ENCODE measurements at places on chromosomes 6 and 20. TPM values are rescaled to one million over a fixed set of nuclear protein-coding genes. Genes with fewer than 3 reads are reported as not detected.

Gene RNF146
- 9.8 TPM for total RNA-seq

Gene CPXM1
- not detected for total RNA-seq

Gene PBOV1
- not detected for total RNA-seq

Gene LY6G6D
- not detected for total RNA-seq

Gene ZBTB2
- total RNA-seq: 11.3 TPM

Gene RWDD2A
- total RNA-seq: 1.6 TPM

Gene BPI
- total RNA-seq: not detected

Gene CLPSL2
- 1.4 TPM for total RNA-seq

Gene NFATC2
- 7.5 TPM for total RNA-seq

Gene HCK
- total RNA-seq: 0.08 TPM

Gene OR12D1
- not detected for total RNA-seq

Gene ERVFRD-1
- total RNA-seq: not detected

Gene HTR1E
- total RNA-seq: not detected

Gene BMP2
- 0.64 TPM for total RNA-seq

Gene PHACTR1
- total RNA-seq: not detected

Gene AURKA
- total RNA-seq: 102 TPM

Gene ZNF341
- 2.7 TPM for total RNA-seq

Gene KHDC1
- total RNA-seq: 3.5 TPM

Gene SIRPD
- not detected for total RNA-seq

Gene LPA
- not detected for total RNA-seq

Gene FOXP4
- 15.9 TPM for total RNA-seq

Gene ANGPT4
- total RNA-seq: 0.03 TPM

Gene PACRG
- total RNA-seq: not detected

Gene BHLHE23
- total RNA-seq: not detected

Gene GINS1
- total RNA-seq: 34.4 TPM

Gene SAMD3
- not detected for total RNA-seq

Gene IPCEF1
- total RNA-seq: not detected

Gene UBE2C
- 250 TPM for total RNA-seq

Gene IMPG1
- not detected for total RNA-seq

Gene CST2
- total RNA-seq: 0.53 TPM

Gene DEFB113
- not detected for total RNA-seq

Gene MACROD2
- total RNA-seq: 0.64 TPM

Gene EEF1A1
- 8,059 TPM for total RNA-seq

Gene ARFGEF3
- 0.59 TPM for total RNA-seq

Gene ZBTB46
- 0.46 TPM for total RNA-seq

Gene ABCC10
- 7.3 TPM for total RNA-seq

Gene OR2H1
- not detected for total RNA-seq

Gene NEDD9
- 34.7 TPM for total RNA-seq

Gene COL11A2
- 0.90 TPM for total RNA-seq

Gene MTFR2
- 13.6 TPM for total RNA-seq

Gene MAS1
- total RNA-seq: not detected

Gene BMP6
- total RNA-seq: 20.4 TPM

Gene GCNT2
- 5.9 TPM for total RNA-seq

Gene CST5
- total RNA-seq: not detected

Gene RIMS1
- total RNA-seq: not detected

Gene ADNP
- total RNA-seq: 43.7 TPM

Gene CAP2
- total RNA-seq: 12.2 TPM

Gene MLN
- total RNA-seq: not detected

Gene TOX2
- 9.2 TPM for total RNA-seq

Gene CFAP61
- 0.92 TPM for total RNA-seq

Gene MUC22
- total RNA-seq: not detected

Gene RSPO3
- 86.4 TPM for total RNA-seq

Gene GRIK2
- 0.28 TPM for total RNA-seq

Gene COX7A2
- total RNA-seq: 301 TPM

Gene GSTA1
- total RNA-seq: not detected

Gene FAM209B
- 0.56 TPM for total RNA-seq

Gene LSM14B
- 22.9 TPM for total RNA-seq

Gene SLC22A23
- total RNA-seq: 11.2 TPM

Gene NEU1
- total RNA-seq: 25.8 TPM
